ENCODE measurements at places on chromosomes 2 and 18.

- no peak for DNase-seq
Observed at GRCh38 chr2:203237346-203238238, 1.2 kb upstream of the CYP20A1 start.

- DNase-seq = no peak
Observed at GRCh38 chr2:3238951-3239841, 138.4 kb downstream of the EIPR1 start.

DNA sequence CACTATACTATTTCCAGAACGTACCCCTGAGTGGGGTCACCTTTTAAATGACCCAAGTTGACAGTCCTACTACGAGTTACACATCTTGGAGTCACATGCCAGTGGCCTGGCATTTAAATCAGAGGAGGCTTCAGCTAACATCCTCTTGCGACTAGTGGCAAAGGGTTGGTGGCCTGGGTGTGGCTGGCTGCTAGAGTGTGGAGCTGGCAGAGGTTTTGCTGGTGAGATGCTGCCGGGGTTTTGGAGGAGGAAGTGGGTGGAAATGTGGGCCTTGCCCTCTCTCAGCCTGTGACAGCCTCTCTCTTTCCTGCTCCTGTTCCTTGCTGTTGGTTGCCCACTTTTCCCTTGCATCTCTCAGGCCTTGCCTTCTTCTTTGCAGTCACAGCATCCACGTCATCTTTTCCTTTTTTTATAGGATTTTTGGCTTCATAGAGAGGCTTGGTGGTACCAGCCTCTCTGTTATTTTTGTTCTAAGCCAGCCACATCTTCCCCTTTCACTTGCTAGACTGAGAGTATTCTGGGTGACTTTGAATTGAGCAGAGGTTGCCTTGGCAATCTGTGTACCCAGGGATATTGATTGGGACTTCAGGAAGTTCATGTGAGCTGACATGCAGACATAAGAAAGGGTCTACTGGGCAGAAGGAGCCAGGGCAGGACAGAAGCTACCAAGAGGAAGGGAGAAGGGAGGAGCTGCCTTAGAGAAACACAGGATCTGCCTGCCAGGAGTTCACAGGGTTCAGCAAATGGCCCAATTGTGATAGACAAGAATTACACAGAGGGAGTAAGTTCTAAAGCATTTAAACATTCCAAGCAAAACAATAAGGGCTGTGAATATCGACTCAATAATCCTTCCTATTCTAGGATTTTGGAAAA lies 55.4 kb downstream of the CDC42EP3 start:
- peak; percentile 51 for DNase-seq

GRCh38 chr2:140862181-140862580 lies 1268.6 kb downstream of the LRP1B start:
- DNase-seq = no peak

DNA sequence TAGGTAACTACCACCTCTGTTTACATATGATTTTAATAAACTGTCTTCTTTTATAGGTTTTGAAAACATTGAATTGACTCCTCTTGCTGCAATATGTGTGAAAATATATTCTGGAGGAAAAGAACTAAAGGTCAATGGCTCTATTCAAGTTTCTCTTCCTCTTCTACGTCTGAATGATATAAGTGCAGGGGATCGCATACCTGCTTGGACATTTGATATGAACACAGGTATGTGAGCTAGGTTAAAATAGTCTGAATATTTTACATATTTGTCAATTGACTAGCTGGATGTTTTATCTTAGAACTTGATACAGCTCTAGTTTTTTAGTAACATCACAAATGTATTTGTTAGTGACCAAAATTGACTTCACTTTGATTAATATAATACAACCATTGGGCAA lies 57.2 kb downstream of the FAM171B start:
- no peak for DNase-seq

DNA sequence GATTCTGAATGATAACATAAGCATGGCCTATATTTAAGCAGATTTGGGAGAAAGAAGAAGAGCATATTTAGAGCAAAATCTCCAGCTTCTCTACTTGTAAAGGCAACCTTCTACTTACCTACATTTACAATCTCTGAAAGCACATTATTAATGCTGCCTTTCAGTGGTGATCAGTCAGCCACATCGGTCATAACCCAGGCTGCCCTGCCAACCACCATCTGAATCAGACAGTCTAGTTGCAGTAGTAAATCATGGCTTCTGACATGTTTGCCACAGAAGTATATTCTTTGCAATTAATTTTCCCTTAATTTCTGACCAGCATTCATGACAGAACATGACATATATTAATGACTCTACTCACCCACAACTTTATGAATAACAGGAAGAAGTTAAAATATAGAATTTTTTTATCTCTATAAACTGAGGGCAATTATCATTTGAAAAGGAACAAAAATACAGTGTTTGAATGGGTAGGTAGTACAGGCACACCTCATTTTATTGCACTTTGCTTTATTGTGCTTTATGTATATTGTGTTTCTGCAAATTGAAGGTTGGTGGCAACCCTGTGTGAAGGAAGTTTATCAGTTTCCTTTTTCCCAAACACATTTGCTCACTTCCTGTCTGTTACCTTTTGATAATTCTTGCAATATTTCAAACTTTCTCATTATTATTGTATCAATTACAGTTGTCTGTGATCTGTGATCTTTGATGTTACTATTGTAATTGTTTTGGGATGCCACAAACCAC lies 531.6 kb upstream of the CHAC2 start:
- DNase-seq = no peak
